Stimulated activated CD4-positive, alpha-beta T cell treated with anti-CD3 and anti-CD28 coated beads, Interleukin-12 subunit alpha, Interleukin-12 subunit beta, amount 100 ng/mL, for 48 hours (primary cell): ENCODE measurements at places on chromosomes 6 and 20.
A peak's percentile ranks its signal among the peaks of the same experiment; 100 is the strongest.

DNA sequence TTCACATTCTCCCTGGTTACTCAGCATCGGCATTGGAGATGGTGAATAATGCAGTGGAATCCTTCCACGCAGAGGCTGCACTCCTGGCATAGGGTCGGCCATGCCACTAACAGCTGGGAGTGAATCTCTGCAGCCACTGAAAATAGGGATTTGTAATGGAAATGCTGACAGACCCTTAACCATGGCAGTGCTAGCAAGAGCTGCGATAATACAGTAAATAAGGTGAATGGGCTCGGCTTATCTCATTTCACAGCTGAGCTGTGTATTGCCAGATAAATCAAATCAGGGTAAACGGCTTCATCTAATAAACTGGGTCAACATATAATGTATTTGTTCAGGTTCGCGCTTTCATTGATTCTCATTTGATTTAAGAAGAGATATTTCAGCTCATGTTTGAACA lies 156.8 kb downstream of the SLC35B3 start:
- no peak for DNase-seq

DNA sequence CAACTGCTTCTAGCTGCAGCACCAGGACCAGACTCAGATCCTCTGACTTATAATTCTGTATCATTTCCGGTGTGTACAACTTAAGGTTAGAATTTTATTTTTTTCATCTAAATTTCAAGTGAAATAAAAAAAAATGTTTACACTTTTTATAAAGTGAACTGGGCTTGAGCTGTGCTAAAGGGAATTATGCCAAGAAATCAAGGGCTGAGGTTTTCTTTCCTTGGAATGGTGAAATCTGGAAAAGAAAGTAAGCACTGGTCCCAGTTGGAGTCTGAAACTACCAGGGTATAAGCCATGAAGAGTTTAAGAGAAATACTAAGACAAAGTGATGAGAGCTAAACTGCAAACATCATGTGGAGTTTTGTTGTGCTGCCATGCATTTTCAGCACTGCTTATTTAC lies 21.7 kb upstream of the FYN start:
- DNase-seq = no peak

GRCh38 chr6:24329451-24329850 lies 28.4 kb downstream of the DCDC2 start:
- no peak for DNase-seq

DNA sequence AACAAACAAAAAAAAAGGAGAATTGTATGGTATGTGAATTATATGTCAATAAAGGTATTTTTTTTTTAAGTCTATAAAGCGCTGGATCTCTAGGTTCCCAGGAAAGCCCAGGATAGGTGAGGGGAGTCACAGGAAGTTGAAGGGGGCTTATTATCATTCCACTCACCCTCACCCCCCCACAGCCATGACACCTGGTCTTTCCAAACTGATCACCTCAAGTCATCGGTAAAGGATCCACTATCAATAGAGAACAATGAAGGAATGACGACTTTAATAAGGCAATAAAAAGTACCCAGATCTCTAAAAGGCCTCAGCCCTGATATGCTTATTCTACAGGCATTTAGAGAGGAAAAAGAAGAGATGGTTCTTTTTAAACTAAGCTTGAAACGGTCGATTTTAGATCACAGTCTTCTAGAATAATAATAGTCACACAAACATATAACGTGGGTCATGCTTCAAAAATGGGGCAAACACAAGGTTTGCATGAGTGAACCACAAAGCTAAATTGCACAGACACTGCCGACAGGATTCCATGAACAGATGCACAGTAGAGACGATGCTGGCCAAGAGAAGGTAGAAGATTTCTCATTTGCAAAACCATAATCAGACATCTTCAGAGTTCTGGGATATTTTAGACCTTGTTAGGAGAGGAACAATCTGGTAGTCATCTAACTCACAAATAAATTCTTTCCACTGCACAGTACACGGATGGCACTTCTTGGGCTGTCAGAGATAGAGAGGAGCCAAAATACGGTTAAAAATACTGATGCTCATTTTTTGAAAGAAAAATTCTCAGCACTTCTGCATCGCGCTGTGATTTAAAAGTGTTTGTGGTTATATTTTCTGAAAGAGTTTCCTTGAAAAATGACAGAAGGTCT lies 21.0 kb downstream of the ZMYND8 start:
- DNase-seq = no peak

DNA sequence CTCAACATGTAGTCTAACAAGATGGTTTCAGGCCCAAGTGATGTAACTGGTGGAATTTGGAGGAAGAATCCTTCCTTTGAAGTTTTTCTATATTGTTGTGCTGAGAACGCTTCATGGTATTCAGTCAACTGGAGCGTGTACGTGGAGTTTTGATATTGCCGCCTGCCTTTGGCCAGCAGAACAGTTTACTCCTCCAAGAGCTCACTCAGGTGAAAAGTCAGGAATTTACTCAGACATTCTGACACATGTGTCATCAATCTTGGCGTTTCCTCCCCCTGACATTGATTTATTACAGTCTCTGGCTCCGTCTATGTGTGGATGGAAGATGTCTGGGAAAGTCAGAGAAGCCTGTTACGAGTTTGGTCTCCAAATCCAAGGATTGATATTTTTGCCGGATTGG lies 19.0 kb upstream of the TGM2 start:
- DNase-seq = no peak

- peak; percentile 19 for DNase-seq
These were observed 83.5 kb upstream of the SPTLC3 start for GRCh38 chr20:12925210-12925755.

- no peak for DNase-seq
These were observed 592.5 kb upstream of the GJE1 start for GRCh38 chr6:141540207-141540606.

- no peak for DNase-seq
These were observed 24.6 kb downstream of the CEBPB start for GRCh38 chr20:50215101-50215690.

DNA sequence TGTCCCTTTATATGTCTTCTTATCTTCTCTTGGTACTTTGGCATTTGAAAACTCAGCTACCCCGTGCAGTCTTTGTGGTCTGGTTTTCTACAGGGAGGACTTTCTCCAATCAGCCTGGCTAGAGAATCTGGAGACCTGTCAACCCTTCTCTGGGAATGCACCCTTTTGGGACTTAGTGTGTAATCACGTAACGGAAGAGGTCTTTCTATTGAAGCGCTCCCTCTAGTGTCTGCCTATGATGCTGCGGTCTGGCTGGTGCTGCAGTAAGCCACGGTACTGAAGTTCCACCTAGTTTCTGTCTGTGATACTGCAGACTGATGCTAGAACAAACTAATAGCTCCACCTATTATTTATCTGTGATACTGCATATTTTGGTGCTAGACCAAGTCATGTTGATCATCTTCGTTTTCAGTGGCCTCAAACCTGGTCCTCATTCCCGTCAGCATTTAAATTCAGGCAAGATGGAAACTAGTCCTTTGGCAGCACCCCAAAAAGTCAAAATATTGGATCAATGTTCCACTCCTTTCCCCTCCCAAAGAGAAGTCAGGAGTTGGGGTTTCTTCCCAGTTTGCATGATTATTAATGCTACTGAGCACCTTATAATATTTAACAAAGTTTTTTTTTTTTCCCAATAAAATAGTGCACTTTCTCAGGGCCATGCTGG lies 12.5 kb upstream of the SIRPB2 start:
- DNase-seq = peak; percentile 77

DNA sequence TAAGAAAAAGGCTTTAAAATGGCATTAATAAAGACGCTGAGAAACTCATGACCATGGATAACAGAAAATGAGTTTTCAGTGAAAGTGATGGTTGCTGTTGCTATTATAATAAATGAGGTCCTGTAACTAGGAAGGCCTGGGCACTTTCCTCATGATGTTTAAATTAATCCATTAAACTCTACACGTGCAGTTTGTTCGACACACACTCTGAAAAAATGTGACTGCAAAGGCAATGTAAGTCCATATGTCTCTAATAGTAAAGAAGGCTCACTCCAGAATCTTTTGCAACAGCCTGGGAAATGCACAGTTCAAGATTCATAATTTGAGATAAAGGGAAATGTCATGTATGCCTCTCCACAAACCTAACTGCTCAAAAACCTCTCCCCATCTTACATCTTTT lies 153.4 kb downstream of the COL12A1 start:
- DNase-seq = no peak

- DNase-seq = no peak
These were observed 24.4 kb downstream of the MARCKS start for GRCh38 chr6:113881478-113881980.

DNA sequence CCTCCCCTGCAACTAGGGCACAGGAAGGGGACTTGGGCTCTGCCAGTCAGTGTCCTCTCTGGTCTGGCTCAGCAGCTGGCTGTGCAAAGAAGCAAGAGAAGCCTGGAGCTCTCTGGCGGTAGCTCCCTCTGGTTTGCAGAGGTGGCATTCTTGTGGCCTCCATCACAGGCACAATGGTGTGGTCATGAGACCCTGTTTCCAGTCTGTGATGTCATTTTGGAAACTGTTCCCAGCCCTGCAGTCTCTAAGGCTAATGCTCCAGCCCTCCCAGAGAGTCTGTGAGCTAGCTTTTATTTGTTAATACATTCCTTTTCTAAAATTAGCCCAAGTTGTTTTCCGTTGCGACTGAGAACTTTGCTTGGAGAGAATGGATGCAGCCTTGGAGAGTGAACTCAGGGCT lies 69.5 kb upstream of the FOXQ1 start:
- no peak for DNase-seq

DNA sequence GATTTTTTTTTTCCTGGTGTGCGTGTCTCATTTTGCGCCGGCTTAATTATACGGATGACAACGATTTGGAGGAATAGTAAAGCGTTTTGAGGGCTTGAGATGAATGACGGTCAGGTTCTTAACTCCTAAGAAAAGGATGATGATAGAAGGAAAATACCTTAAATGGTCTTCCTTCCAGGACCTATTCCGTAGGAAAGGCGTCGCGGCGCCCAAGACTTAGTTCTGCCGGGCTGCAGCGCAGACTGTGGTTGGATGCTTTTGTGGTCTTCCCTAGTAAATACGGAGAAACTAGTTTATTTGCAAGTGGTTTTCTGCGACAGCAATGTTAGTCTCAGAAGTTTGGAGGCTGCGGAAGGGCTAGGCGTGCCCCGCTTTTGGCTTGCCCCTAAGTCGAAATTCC lies 8.4 kb downstream of the GNAS-AS1 start:
- DNase-seq = no peak
